Breast epithelium (tissue), 4 donors: ENCODE measurements at places on chromosomes 13 and 19.
A peak's percentile ranks its signal among the peaks of the same experiment; 100 is the strongest.

DNA sequence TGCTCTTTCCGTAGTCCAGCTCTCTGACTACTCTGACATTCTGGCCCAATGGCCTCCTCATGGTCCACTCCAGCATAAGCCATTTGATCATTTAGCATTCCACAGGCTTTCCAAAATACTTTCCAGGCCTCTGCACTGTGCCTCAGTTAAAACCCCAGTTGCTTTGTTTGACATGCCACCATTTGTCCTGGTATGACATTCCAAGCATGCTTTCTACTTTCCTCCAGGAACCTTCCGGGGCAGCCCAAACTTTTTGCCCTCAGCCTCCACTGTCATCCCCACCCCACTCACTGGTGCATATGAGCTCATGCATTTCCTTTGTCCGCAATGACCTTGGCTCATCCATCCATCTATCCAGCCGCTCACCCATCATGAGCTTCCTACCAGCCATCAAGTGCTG lies 41.8 kb upstream of the WASF3 start:
- DNase-seq: no peak

GRCh38 chr13:70108356-70109105 lies at the start of gene KLHL1:
TSS of gene KLHL1 (minus strand) at chr13:70108452. CDS start at chr13:70107699, 753 bp downstream.
- no peak for DNase-seq

- no peak for DNase-seq
Measured at GRCh38 chr13:45691667-45692066, 10.5 kb upstream of the CBY2 start.

- peak; percentile 51 for DNase-seq
Measured at GRCh38 chr19:925087-925525, 729 bp upstream of the ARID3A start.

DNA sequence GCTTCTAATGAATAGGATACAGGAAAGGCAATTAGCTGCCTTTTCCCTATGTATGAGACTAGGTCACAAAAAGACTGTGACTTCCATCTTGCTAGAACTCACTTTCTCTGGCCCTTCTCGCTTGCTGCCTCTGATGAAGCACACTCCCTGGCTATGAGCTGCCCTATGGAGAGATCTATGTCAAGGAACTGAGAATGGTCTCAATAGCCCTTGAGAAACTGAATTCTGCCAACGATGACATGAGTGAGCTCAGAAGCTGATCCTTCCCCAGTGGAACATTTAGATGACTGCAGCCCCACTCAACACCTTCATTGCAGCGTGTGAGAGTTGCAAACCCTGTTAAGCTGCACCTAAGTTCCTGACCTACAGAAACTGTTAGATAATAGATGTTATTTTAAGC lies 309.8 kb downstream of the COG6 start:
- no peak for DNase-seq

DNA sequence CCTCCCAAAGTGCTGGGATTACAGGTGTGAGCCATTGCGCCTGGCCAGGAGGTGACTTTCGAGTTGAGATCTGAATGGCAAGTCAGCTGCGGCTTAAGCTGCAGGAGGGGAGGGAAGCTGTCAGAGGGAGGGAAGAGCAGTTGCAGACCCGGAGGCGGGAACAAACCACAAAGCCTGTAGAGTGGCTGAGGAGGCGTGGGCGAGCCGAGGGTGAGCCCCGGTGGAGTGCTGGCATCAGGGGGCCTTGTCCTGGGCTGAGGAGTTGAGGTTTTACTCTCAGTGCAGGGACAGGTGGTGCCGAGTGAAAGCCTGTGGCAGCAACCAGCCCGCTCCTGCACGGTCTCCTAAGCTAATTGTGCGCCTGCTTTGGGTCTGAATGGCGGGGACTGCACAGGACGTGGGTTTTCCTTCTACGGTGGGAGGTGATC lies 24.2 kb downstream of the PPP1R37 start:
- DNase-seq: no peak
